ENCODE measurements at places on chromosomes 7 and 10.

- DNase-seq = no peak
Observed at GRCh38 chr7:110568388-110568787, 522.5 kb upstream of the LRRN3 start.

DNA sequence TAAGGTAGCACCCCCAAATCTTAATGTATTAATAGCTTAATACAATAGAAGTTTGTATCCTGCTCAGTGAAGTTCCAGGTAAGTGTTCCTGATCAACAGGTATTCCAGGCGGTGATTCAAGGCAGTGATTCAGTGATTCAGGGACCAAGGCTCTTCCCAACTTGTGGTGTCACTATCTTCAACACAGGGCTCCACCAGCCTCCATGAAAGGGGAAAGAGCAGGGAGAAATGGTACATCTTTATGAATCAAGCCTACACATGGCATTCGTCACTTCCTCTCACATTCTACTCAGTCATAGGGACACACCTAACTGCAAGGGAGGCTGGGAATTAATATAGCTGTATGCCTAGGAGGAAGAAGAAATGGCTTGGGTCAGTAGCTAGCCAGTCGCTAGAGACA is 5.1 kb downstream of the GOLGA7B start:
- DNase-seq = no peak

- no peak for DNase-seq
Observed at GRCh38 chr10:116038259-116038658, 234.7 kb downstream of the GFRA1 start.

GRCh38 chr10:6065835-6066234 is 3.7 kb upstream of the IL2RA start:
- no peak for DNase-seq

- no peak for DNase-seq
Observed at GRCh38 chr7:134024739-134025138, 102.4 kb upstream of the LRGUK start.

DNA sequence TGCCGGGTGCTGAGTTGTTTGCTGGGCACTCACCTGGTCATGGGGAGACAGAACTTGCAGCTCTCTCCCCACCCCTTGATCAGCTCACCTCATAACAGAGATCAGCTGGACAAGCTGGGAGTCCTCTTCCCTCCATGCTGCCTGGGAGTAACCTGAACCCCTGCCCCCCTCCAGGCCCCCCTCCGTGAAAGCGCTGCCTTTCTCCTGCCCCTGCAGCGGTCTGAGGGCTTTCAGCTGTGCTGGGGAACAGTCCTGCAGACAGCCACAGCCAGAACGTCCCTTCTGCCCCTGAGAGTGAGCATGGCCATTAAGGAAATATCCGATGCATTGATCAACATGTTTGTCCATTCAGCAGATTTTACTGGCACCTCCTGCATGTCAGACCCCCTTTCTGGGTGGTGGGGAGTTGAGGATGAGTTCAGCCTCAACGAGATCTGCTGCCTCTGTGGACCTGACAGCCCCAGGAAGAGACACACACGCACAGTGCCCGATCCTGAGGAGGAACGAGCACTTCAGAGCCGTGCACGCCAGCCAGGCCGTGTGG is 4.5 kb downstream of the FAM20C start:
- no peak for DNase-seq
